Right ventricle myocardium superior (tissue), 1 donor: ENCODE measurements at places on chromosomes 5 and 9. TPM values are rescaled to one million over a fixed set of nuclear protein-coding genes. Genes with fewer than 3 reads are reported as not detected.

- DNase-seq: no peak
Measured at GRCh38 chr9:124452326-124452725, 2.1 kb downstream of the ADGRD2 start.

- DNase-seq: no peak
Measured at GRCh38 chr5:169801781-169802180, 164.7 kb downstream of the DOCK2 start.

GRCh38 chr5:93409691-93410090 lies 171.3 kb downstream of the NR2F1-AS1 start:
- DNase-seq: no peak

GRCh38 chr5:43627028-43627427 lies 24.0 kb downstream of the NNT start:
- peak; percentile 44 for DNase-seq

PFDN1 gene
- 68.7 TPM for total RNA-seq

DNA sequence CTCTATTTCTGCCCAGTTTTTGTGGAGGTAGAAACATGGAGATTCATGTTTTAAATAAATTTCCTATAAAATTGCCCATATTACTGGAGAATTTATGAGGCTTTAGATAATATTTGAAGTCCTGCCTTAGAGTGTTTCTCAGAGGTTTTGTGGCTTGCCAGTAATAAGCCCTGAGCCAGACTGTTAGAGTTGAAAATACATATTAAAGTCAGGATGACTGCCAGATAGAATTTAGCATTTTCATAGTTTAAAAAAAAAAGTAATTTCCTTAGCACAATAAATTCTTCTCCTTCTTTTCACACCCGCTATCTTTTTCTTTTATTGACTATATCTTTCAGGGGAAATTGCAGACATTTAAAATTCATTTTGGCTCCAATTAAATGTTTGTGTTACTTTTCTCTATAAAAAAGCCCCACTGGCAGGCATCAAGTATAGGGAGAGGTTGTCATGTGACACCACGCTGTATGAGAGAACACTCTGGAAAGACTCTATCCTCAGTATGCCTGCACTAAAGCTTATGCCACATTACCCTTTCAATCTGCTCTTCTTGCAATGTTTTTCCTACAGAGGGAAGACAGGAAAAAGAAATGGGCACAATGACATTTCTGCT lies 135.2 kb downstream of the MPDZ start:
- DNase-seq: no peak

DNA sequence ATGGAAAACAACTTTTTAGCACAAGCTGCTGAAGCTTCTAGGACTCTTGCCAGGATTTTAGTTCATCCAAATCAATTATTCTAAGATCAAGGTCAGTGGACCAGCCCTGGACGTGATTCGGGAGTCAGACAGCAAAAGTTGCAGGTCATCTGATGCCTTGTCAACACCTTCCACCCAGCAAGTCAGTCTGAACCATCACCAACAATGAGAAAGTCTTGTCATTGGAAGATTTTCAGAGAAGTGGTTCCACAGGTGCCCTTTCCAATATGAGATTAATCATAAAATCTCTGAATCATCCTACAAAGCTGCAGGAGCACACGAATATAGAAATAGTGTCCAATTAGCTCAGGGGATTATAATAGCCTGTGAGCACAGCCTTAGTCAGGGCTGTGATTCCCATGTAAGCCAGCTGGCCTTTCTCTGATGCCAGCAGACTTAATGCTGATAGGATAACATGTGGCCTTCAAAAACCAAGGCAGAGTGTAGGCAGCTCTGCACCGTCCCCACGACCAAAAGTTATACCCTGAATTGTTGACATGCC lies 445.0 kb upstream of the TRPC7 start:
- DNase-seq: no peak

- no peak for DNase-seq
Measured at GRCh38 chr9:84002344-84002743, 21.7 kb downstream of the RMI1 start.

DDX4 gene
- total RNA-seq: not detected

SLC35D2 gene
- total RNA-seq: 13.5 TPM

DNA sequence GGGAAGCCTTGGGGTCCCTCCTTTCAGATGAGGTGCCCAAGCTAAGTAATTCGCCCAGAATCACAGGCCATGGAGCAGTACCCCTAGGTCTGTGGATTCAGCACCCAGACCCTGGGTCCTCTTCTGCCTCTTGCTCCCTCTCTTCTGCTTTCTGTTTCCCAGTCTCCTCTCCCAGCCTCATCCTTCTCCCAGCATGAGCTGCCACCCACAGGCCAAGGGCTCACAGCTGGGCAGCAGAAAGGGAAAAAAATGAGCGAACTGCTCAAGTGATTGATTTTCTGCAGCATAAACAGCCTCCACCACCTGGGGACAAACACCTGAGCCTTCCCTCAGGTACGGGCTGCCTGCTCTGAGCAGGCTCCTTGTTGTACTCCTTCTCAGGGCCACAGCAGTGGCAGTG lies 113.9 kb upstream of the SAP30L start:
- no peak for DNase-seq

DNA sequence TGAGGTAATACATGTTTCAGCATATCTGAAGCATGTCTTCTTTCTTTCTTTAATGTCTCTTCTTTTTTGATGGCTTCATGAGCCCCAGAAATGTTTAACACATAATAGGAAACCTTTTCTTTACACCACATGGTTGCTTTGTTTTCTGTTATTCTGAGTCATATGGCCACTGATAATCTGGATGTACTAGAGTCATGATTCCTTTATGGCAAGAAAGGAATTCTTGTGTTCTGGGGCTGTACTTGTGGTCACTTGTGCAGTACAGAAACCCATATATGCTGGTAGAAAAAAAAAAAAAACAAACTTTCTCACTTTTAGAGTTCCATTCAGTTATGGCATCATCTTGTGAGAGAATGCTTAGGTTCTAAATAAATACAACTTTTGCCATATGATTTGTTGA lies 1669.3 kb upstream of the CDH9 start:
- DNase-seq: no peak

GRCh38 chr5:71943874-71944273 lies 163.4 kb upstream of the MAP1B start:
- DNase-seq: no peak

SLC1A1 gene
- total RNA-seq: 2.5 TPM

SPINK7 gene
- not detected for total RNA-seq

DNA sequence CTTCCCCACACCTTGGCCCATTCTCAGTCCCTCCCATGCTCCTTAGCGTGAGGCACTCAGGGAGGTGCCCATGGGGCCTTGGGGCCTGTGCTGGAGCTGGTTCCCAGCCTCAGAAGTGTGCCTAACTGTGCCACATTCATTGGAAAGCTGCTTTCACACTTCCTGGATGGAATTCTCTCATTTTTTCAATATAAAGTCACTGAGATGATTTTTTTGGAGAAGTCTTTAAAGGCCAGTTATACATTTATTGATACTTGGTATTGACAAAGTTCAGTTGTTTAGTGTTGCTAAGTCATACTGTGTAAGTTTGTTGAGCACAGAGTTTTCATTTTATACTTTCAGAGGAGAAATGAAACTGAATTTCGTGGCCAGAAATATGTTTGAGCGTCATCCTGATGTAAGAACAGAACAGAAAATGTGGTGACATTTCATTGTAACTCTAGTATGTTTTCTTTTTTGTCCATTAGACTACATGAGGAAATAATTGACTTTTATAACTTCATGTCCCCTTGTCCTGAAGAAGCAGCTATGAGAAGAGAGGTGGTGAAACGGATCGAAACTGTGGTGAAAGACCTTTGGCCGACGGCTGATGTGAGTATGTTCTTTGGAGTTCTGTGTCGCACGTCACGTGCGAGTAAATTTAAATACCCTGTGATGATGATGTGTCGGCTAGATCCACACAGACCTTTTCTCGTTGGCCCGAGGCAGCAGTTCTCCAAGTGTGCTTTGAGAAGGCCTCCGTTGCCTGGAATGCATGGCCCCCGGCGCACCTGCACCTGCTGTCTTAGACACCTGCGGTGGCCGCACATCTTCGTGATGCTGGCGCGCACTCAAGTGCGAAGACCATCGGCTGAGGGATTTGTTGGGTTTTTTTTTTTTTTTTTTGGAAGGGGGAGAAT lies 24.1 kb downstream of the TENT4A start:
- no peak for DNase-seq

DNA sequence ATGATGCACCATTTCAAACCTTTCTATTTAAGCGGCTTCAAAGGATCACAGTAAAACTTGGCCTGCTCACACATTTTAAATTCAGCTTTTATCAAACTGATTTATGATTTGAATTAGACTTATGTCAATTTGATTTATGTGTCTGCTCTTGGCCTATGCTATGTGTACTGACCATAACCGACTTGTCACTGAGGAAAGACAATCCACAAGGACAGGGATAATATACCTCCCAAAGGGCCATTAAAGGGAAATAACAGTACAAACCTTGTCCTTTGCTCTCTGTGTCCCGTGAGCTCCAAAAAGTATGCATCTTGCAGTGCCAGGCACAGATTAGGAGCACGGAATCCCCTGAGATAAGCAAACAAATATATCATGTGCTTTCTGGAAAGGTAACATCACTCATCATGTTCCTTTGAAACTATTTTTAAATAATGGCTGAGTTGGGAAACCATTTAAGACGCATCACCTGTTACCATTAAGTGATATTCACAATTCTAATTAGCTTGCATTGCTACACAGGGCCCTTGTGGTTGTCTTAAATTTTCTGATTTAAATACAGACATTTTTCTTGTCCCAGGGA lies 31.9 kb upstream of the FTMT start:
- DNase-seq: no peak

- DNase-seq: no peak
Measured at GRCh38 chr5:3511934-3512333, 83.7 kb upstream of the IRX1 start.

- DNase-seq: no peak
Measured at GRCh38 chr9:128118472-128118857, 9.1 kb downstream of the PTGES2 start.

SLC36A2 gene
- total RNA-seq: 1.2 TPM

DNA sequence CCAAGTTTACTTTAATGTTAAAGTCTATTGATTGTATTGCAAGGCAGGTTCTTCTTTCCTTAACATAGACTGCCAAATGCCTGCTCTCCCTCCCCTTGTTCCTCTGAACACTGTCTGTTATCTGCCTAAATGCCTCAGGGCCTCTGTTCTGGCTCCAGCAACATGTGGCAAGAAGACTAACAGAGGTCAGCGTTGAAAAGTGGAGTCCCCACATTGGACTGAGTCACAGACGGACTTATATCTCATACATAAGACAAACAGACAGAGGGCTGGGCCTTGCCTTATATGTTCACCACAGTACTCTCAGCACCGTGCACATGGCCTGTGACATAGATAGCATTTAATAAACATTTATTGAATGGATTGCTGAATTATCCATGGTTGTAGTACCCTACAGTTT lies 91.4 kb downstream of the TSSK1B start:
- no peak for DNase-seq

- DNase-seq: no peak
Measured at GRCh38 chr5:40404613-40405012, 275.1 kb upstream of the PTGER4 start.

C7 gene
- 272 TPM for total RNA-seq

- peak; percentile 67 for DNase-seq
Measured at GRCh38 chr9:84271531-84271900, 69.0 kb downstream of the SLC28A3 start.

DNA sequence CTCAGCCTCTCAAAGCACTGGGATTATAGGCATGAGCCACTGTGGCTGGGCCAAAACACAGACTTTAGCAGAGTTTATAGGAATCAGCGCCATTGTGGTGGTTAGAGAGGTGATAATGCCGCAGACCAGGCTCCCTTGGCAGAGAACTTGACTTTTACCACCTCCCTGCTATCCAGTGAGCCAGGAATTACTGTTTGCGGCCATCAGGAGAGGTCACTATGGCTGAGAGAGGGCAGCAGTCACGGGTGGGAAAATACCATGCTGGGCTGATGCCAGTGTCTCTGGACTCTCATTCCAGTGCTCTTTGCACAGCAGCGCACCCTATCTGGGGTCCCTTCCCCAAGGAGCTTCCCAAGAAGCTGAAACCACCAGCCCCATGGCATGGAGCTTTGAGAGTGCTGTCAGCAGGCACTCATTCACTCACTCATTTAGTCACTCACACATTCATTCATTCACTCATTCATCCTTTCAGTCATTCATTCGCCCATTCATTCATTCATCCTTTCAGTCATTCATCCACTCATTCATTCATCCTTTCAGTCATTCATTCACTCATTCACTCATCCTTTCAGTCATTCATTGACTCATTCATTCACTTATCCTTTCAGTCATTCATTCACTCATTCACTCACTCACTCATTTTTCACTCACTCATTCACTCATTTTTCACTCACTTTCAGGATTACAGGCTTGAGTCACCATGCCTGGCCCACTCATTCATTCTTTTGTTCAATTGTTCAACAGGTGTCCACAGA lies 27.3 kb upstream of the RNU6ATAC start:
- DNase-seq: no peak

GRCh38 chr5:92979716-92980115 lies 601.3 kb downstream of the NR2F1-AS1 start:
- no peak for DNase-seq

DNA sequence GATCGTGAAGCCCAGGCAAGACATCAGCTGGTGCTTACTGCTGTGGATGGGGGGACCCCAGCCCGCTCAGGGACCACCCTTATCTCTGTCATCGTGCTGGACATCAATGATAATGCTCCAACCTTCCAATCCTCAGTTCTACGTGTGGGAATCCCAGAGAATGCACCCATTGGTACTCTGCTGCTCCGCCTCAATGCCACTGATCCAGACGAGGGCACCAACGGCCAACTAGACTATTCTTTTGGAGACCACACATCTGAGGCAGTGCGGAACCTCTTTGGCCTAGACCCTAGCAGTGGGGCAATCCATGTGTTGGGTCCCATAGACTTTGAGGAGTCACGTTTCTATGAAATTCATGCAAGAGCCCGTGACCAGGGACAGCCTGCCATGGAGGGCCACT lies 960 bp downstream of the PCDHGC5 start:
- DNase-seq: no peak

ELAVL2 gene
- total RNA-seq: not detected

OTULIN gene
- total RNA-seq: 23.1 TPM

MAST4 gene
- 42.0 TPM for total RNA-seq

KCTD16 gene
- total RNA-seq: 0.03 TPM

ORM2 gene
- not detected for total RNA-seq

DNA sequence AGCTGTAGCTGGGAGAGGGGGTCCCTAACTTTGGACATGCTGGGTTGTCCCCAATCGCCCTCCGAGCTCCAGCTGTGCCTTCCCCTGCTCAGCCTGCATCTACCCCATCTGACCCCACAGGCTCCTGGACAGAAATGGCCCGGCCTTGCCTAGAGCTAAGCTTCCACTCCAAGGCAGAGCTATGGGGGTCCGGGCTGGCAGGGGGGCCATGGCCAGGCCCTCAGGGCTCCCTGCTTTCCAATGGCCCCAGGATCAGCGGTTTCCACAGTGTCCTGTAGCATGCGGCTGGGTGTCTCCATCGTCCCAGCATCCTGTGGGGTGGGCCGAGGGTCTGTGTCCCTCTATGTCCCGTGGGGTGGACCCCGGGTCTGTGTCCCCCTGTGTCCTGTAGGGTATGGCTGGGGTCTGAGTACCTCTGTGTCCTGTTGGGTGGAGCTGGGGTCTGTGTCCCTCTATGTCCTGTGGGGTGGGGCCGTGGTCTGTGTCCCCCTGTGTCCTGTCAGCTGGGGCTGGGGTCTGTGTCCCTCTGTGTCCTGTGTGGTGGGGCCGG lies 130.6 kb downstream of the RXRA start:
- no peak for DNase-seq

PNPLA7 gene
- 12.2 TPM for total RNA-seq

- no peak for DNase-seq
Measured at GRCh38 chr5:17103461-17103860, 114.0 kb upstream of the BASP1 start.

HACD4 gene
- 1.0 TPM for total RNA-seq

- DNase-seq: no peak
Measured at GRCh38 chr5:123083298-123083697, 5.7 kb upstream of the PRDM6 start.
